NCI-H1436 (cell line): ENCODE measurements at places on chromosomes 11 and 22.

DNA sequence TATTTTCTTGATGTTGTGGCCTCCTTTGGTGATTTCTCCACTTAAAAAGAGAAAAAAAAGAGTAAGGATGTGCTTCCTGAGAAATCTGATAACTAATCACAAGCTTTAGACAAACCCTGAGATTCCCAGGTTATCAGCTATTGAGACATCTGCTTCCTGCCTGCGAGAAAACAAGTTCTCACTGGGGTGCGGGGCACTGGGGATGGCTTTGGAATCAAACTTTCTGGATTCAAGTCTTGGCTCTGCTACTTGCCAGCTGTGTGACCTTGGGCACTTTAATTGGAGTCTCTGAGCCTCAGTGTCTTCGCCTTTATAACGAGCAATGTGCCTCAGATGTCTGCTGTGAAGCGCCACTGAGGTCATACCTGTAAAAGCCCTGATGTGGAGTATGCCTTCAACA is 152.5 kb upstream of the NAV2 start:
- no peak for DNase-seq

- DNase-seq = no peak
These were observed 8.0 kb downstream of the IL10RA start for GRCh38 chr11:117993988-117994745.

GRCh38 chr11:22193348-22194051 is 615 bp downstream of the ANO5 start:
- no peak for DNase-seq

DNA sequence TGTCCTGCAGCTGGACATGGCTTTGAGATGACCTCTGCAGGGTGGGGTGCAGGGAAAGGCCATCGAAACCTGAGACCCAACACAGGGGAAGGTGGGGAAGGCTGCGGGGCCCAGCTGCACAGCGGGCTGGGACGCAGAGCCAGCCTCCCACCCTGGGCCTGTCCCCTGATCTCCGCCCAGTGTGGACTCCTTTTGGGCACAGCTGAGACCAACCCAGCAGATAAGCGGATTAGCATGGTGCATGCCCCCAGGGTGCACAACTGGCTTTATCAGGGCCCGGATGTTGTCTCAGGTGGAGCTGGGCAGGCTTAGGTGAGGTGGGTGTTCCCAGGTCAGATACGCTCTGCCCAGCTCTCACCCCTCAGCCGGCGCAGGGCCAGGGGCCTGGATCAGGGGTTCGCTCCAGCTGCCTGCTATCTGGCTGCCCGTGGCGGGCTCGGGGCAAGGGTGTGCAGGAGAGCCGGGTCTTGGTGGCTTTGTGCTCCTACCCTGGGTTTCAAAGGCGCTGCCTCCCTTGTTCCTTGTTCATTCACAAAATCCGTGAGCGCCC is 28.1 kb upstream of the MUC5AC start:
- no peak for DNase-seq

GRCh38 chr11:1048375-1049070 is 12.0 kb upstream of the MUC6 start:
- DNase-seq = no peak

DNA sequence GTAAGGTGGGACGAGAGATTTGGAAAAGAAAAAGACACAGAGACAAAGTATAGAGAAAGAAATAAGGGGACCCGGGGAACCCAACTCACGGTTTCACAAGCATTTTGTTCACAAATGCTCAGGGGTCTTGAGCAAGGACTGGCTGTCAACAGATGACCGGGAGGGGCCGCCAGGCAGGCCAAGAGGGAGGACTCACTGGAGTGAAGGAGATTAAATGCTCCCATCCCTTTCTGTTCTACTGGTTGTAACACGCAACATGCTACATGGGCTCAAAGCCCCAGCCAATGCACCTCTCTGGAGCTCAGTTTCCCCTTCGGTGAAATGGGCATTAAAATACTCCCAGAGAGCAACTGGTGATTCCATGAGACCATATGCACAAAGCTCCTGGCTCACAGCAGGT is 13.4 kb downstream of the SHANK2 start:
- DNase-seq = no peak

- DNase-seq = no peak
These were observed 691.6 kb upstream of the ANO5 start for GRCh38 chr11:21501245-21501644.
